ENCODE measurements at places on chromosomes 3 and 15.

GRCh38 chr3:21294768-21295167 lies 456.2 kb downstream of the ZNF385D start:
- no peak for DNase-seq

DNA sequence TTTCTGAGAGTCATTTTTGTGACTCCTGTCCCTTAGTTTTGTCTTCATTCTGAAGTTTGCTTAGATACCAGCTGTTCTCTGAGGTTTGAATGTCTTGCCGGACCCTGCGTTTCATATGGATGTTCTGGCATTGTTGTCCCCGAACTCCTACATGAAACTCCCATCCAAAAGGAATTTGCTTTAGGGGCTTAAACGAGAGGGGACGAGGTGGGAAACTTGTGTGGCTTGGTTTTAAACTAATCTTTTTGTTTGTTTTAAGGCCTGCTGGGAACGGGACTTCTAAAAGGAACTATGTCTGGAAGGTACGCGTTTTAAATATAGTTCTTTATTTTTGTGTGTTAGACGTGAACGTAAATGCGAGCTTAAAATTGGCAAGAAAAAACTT lies 679 bp downstream of the RPL35A start:
- no peak for DNase-seq

GRCh38 chr15:46270481-46271147 lies 635.8 kb downstream of the SQOR start:
- no peak for DNase-seq

GRCh38 chr15:51403072-51403878 lies 61.8 kb downstream of the GLDN start:
- no peak for DNase-seq

GRCh38 chr15:62534996-62535395 lies 369.9 kb upstream of the C2CD4B start:
- DNase-seq, result no peak

- no peak for DNase-seq
Measured at GRCh38 chr15:64311566-64311965, 44.4 kb downstream of the CSNK1G1 start.

DNA sequence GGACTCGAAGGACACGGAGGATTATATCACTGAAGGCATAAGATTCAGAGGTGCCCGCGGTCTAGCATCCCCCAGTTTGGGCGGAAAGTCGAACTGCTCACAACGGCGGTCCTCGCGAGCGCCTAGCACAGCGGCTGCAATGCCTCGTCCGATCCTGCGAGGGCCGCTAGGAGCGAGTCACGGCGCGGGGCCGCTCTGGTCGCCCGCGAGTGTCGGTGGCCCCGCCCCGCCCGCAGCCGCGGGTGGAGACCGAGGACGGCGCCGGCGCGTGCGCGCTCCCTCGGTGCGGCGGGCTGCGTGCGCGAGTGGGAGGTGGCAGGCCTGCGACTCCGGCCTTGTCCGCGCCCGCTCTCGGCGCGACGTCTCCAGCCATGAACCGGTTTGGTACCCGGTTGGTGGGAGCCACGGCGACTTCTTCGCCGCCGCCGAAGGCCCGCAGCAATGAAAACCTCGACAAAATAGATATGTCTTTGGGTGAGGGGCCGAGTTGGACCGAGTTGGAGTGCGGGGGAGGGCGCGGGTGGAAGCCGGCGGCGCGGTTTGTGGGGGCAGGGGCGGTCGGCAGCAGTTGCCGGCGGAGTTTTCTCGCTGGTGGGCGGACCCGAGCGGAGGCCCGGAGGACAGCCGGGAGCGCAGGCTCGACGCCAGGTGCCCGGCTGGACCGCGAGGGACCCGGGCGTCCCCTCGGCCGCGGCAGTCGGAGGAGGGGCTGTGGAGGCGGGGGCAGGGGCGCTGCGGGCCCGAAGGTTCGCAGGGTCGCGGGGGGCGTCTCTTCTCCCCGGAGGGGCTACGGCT lies at the start of gene FYTTD1:
FYTTD1 (plus strand) TSS at position 283 of the 795 bp plus-strand sequence; CDS start at position 372, 89 bp downstream.
- no peak for DNase-seq

Measured in iPS DF 6.9 (cell line).